ENCODE measurements at places on chromosomes 2 and 18. TPM values are rescaled to one million over a fixed set of nuclear protein-coding genes. Genes with fewer than 3 reads are reported as not detected.

The RBBP8 gene
- 166 TPM for total RNA-seq

The TBR1 gene
- total RNA-seq, result not detected

The SIX3 gene
- total RNA-seq, result 0.16 TPM

The HJURP gene
- 0.94 TPM for total RNA-seq

The RSAD2 gene
- 4.5 TPM for total RNA-seq

The ZDBF2 gene
- total RNA-seq, result 10.5 TPM

The PTPRM gene
- total RNA-seq, result 98.9 TPM
